ENCODE measurements at places on chromosomes 13 and 19.

- no peak for DNase-seq
These were observed 666 bp downstream of the CELF5 start for GRCh38 chr19:3225169-3225485.

DNA sequence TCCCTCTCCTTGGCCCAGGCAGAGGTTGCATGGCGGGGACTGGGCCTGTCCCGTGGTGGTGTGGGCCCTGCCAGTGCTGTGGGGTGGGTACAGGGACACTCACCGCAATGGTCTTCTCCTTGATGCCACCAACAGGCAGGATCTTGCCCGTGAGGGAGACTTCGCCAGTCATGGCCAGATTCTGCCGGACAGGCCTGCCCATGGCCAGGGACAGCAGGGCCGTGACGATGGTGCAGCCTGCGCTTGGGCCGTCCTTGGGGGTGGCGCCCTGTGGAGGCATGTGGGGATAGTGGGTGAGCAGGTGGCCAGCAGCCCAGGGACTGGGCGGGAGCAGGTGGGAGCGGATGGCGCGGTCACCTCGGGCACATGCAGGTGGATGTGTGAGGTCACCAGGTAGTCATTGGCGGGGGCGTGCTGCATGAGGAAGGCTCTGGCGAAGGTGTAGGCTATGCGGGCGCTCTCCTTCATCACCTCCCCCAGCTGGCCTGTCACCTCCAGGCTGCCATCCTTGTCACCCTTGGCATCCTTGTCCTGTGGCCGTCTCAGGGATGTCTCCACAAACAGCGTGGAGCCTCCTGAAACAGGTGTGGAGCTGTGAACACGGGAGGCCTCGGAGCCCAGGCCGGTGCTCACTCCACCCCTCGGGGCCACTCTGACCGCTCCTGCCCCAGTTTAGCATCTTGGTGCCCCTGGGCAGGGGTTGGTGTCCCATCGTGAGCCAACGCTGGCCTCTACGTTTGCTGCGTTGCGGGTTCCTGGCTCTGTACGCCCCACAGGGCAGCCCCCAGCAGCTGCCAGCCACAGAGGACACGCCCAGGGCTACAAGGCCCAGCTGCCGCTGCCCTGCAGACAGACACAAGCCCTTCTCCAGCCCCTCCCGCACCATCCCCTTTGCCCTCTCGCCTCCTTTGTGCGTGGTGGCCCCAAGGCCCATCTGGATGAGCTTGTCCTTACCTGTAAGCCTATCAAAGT is 3.4 kb downstream of the RPL36 start:
- no peak for DNase-seq

GRCh38 chr19:1534972-1535371 is 11.1 kb downstream of the PLK5 start:
- no peak for DNase-seq

DNA sequence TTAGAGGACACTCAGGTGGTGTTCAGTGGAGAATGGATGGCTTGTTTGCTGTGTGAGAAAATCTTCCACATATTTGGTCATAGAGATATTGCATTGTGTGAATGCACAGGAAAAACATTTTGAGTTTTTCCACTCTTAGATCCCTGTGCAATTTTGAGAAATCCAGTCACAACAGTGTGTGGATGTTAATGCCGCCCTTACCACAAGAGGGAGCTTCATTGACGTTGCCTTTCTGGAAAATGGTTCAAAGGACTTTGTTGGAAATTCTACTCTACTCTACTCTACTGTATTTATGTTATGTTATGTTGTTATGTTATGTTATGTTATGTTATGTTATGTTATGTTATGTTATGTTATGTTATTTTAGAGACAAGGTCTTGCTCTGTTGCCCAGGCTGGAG is 13.4 kb downstream of the ZNF20 start:
- no peak for DNase-seq

GRCh38 chr19:17842663-17843291 is 5.0 kb downstream of the JAK3 start:
- DNase-seq: no peak

- DNase-seq: no peak
These were observed 43.4 kb upstream of the NFIC start for GRCh38 chr19:3323026-3323425.

DNA sequence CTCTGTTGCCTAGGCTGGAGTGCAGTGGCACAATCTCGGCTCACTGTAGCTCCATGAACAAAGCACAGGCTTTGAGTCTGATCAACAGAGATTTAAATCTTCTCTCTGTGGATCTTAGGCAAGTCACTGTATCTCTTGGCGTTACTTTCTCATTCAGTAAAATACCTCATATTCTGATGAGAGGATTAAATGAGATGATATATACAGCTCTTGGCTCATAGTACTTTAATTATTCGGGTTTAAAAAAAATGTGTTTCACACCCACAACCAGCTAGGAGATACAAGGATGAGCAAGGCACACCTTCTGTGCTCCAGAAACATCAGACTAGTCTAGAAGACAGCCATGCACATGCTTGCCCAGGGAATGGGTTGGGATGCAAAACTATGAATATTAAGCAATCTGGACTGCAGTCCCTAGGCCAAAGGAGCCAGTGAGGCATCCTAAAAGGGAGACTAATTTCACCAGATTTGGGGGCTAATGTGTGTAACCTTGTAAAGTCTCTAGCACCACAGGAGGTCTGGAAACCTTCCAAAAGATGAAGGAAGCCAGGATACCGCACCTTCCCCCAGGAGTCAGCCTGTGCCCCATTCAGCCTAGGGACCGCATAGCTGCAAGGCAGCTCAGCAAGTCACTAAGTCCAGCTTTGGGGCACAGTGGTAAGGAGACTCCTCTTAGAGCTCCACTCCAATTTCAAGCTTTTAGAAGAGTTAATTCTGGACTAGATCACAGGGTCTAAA is 2.5 kb downstream of the VPS36 start:
- DNase-seq: no peak

- DNase-seq: no peak
These were observed 14.7 kb downstream of the TMPRSS9 start for GRCh38 chr19:2374808-2375207.

- no peak for DNase-seq
These were observed 27.6 kb upstream of the TPT1 start for GRCh38 chr13:45368571-45368970.

GRCh38 chr19:13173139-13173737 is 23.0 kb downstream of the IER2 start:
- DNase-seq: no peak

DNA sequence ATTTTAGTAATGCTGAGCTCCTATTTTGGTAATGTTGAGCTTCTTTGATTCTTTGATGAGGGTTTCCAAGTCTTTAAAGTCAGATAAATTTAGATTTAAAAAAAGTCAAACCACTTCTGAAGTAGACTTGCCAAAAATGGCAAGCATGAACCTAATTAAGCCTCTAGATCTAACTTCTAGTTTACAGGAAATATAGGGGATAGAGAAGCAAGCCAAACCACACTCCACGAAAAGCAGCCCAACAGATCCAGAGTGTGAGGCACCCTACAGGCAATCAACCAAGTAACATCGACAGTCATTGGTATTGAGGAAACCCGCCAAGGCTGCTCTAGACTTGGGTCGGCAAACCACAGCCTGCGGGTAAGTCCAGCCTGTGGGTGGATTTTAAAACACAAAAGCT is 3.7 kb downstream of the GGACT start:
- DNase-seq: no peak

DNA sequence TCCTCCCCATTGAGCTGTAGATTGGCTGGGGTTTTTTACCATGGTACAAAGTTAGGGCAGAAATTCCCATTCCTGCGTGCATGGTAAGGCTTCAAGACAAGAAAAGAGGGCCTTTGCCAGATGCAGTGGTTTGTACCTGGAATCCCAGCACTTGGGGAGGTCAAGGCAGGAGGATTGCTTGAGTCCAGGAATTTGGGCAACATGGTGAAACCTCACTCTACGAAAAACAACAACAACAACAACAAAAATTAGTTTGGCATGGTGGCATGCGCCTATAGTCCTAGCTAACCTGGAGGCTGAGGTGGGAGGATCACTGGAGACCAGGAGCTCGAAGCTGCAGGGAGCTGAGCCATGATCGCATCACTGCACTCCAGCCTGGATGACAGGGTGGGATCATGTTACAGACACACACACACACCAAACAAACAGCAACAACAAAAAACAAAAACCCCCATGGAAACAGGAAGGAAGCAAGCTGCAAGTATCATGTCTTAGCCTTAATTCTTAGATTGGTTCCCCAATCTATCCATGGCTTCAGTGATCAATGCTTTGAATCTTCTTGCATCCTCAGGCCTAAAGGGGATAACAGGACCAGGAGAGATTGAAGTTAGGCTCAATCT is 5.5 kb upstream of the WTIP start:
- no peak for DNase-seq

DNA sequence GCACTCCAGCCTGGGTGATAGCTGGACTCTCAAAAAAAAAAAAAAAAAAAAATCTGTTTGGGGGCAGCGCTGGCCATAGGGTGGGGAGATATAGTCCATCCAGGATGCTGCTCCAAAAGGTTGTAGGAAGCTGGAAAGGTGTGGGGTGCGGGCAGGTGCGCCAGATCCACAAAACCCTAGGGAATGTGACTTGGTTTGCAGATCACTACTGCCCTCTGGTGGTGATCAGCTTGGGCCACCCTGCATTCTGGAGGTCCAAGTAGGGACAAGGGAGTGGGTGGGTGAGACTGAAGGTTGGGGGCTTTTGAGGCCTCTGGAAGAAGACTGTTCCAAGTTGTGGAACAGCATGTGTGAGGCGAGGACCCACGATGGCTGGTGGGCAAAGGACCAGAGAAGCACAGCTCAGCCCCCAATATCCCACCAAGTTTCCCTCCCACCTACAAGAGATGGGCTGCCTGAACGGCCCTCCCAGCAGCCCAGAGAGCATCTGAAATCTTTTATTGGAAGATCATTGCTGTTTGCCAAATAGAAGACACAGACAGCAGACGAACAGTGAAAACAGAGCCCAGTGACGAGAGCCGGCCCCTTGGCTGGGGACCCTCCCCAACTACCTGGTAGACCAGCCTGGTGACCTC is 10.4 kb upstream of the TYK2 start:
- no peak for DNase-seq

DNA sequence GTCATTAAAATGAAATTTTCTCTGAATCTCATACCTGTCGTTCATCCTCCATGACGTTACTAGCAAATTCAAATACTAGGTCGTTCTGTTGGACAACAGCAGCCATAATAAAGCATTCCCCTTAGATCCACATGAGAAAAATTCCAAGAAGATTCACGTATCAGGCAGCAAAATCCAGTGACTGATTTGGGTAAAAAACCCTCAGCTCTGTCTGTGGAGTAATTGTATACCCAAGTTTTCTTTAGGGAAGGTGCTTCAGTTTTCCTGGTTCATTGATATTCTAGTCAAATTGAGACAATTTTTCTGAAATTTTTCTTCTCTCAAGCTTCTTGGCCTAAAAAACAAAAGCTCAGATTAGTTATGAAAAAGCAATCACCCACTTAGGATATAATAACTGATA is 37.2 kb downstream of the ELF1 start:
- DNase-seq: no peak

DNA sequence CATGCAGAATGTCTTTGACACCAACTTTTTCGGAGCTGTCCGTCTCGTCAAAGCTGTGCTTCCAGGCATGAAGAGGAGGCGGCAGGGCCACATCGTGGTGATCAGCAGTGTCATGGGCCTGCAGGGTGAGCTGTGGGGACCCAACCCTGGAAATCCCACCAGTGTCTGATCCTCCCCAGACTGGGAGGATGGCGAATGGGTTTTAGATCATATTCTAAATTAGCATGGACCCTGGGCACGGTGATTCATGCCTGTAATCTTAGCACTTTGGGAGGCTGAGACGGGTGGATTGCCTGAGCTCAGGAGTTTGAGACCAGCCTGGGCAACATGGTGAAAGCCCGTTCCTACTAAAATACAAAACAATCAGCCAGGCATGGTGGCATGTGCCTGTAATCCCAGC is 5.5 kb downstream of the RDH8 start:
- no peak for DNase-seq

- no peak for DNase-seq
These were observed 440.5 kb upstream of the SGCG start for GRCh38 chr13:22740264-22740663.

GRCh38 chr19:35449359-35450043 is 1.4 kb downstream of the FFAR2 start:
- DNase-seq: no peak
